WTC11 (cell line): ENCODE measurements at places on chromosomes 5 and 9. TPM values are rescaled to one million over a fixed set of nuclear protein-coding genes. Genes with fewer than 3 reads are reported as not detected.

DNA sequence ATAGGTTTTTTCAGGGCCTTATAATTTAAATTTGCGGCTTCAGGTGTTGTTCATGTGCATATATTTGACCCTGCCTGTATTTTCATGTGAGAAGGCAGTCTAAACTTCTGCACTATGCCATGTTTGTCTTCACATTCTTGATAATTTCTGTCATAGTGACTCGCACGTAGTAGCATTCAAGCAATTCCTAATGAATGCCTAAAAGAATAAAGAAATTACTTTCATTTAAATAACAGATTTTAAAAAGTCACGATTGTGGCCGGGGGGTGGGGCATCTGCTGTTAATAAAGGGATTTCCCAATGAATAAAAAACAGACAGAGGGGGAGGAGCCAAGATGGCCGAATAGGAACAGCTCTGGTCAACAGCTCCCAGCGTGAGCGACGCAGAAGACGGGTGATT lies 318.0 kb downstream of the ADAMTS6 start:
- no peak for DNase-seq

- no peak for DNase-seq
These were observed 85.2 kb upstream of the HTR4 start for GRCh38 chr5:148739524-148739923.

The SH3TC2 gene
- 0.18 to 0.78 TPM (median 0.61 TPM) in 3 replicates for total RNA-seq

DNA sequence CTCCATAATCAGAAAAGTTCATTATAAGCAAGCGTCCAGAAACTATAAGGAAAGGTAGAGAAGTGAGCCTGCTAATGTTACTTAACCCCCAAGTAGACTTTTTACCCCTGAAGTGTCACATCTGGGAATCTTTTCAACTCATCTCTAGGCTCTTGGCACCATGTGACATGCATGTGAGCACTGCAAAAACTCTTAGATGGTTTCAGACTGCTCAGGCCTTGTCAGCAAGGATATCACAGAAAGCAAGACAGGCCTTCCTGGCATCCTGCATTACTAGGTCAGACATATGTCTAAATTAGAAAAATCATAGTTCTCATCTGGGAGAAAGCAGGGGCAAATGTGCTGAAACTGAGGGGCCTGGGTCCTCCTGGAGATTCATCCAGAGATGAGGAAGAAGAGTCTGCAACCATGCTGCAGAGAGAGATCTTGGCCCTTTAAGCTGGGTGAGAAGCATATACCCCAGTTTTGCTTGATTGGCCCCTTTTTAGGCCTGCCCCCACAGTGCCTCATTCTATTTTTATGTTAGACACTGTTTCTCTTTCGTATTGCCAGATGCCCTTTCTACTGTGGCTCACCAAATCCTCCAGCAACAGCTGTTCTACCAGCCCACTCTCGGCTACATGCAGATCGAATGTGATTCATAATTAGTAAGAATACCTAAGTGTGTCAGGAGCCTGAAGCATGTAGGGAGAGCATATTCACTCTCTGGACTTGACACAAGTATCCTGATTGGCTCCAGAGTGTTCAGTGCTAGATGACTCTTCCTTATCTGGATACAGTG lies 19.0 kb downstream of the TMEM8B start:
- DNase-seq = no peak

- no peak for DNase-seq
These were observed 6.3 kb upstream of the UGCG start for GRCh38 chr9:111890334-111890733.

DNA sequence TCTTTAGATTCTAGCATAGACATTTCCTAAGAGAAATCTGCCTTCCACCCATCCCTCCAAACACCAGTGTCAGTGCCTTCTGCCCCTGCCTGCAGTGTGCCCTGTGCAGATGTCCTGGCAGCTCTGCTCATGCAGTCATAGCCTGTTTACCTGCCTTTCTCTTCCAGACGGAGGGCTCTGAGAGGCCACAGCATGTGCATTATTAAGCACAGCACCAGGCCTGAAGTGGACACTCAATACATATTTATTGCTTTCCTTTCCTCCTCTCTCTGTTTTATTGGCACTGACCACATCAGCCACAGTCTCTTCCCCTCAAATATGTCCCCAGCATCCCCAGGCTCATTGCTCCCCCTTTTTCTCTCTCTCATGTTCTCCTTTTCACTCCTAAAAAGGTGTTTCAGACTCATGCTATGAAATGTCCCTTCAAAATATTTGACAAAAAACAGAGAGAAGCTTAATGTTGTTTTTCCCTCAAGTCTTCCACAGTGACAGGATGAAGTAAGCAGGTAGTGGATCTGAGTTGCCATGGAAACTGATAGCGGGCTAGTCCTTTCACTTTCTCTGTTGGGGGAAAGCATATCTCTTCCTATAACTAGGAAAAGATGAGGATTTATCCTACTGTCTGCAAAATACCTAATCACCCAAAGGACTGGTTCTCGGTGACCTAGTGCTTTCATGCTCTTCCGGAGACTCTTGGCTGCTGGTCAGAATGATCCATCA lies 100.9 kb downstream of the ATP10B start:
- no peak for DNase-seq
